ENCODE measurements at places on chromosomes 12 and 14. TPM values are rescaled to one million over a fixed set of nuclear protein-coding genes. Genes with fewer than 3 reads are reported as not detected.

DNA sequence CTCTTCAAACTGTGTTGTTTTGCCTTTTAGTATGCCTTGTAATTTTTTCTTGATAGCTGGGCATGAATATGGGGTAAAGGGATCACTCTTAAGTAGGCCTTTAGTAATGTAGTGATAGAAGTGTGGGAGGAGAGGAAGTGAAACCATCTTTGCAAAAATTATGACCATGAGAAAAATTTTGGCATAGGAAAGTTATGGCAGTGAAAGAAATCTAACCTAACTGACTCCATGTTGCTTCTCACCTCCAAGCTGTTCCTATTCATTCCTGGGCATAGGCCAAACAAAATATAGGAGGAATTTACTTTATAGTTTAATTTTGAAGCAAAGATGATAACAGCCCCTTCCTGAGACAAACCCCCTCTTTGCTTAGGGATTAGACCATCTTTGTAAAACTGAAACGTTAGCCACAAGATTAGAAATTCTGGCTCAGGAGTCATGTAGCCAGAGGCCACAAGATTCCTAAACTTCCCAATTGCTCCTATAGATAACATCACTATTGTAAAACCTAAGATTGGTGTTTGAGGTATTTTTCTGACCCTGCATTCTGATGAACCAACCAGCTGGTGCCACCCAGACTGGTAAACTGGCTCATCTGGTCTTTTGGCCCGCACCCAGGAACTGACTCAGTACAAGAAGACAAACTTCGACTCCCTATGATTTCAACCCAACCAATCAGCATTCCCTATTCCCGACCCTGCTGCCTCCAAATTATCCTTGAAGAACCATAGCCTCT lies 45.8 kb downstream of the CRADD start:
- DNase-seq, result peak; percentile 87

GRCh38 chr14:22465201-22465840 lies 123.7 kb downstream of the DAD1 start:
- no peak for DNase-seq

GRCh38 chr14:91059576-91060350 lies 678 bp downstream of the RPS6KA5 start:
- DNase-seq, result peak; percentile 44

DNA sequence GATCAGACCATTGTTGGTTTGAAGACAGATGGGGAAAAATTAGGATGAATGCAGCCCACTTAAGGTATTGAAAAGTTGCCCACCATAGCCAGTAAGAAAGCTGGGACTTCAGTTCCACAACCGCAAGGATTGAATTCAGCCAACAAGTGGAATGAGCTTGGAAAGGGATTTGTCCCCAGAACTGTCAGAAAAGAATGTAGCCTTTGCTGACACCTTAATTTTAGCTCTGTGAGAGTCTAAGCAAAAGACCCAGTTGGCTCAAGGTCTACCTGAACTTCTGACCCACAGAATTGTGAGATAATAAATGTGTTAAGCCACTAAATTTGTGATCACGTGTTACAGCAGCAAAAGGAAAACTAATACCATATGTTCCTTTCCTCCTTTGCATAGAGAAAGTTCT lies 29.4 kb downstream of the PPFIA2 start:
- no peak for DNase-seq

DNA sequence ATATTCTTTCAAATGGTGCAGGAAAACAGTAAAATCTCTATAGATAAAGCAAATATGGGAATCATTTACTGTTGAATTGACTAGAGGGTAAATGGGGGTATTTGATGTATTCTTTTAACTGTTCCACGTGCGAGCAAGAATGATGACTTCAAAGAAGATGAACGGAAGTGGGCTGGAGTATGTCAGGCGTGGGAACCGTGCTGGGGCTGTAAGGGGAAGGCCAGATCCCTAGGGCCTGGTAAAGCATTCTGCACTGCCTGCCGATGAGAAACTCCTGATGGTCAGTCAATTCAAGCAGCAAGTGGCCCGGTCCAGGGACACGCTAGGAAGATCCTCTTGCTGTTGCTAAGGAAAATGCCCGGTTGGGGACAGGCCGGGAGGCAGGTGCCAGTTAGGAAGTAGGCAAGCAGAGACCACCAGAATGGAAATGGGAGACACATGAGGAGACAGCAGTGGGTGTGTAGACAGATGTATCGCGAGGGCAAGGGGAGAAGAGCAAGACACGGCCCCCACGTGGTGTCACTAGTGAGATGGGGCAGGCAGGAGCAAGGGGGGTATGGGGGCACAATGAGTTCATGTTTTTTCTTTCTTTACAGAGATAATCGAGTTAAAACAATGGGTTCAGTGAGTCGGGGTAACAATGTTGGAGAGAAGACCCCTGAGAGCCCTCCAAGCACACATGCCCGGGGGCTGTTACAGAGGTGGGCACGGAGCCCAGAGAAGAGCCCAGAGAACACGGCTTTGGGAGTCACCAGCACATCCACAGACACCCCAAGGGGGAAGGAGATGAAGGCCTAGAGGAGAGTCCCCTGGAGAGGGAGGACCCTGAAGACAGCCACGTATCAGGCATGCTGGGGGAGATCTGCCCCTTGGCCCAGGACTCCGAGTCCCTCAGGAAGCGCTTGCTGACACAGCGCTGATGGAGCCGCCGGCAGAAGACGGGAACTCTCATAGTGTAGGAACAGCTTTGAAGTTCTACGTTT lies 37.2 kb downstream of the FBXO21 start:
- DNase-seq, result no peak

- peak; percentile 30 for DNase-seq
Observed at GRCh38 chr14:100849115-100849781, 23.3 kb downstream of the MEG3 start.

DNA sequence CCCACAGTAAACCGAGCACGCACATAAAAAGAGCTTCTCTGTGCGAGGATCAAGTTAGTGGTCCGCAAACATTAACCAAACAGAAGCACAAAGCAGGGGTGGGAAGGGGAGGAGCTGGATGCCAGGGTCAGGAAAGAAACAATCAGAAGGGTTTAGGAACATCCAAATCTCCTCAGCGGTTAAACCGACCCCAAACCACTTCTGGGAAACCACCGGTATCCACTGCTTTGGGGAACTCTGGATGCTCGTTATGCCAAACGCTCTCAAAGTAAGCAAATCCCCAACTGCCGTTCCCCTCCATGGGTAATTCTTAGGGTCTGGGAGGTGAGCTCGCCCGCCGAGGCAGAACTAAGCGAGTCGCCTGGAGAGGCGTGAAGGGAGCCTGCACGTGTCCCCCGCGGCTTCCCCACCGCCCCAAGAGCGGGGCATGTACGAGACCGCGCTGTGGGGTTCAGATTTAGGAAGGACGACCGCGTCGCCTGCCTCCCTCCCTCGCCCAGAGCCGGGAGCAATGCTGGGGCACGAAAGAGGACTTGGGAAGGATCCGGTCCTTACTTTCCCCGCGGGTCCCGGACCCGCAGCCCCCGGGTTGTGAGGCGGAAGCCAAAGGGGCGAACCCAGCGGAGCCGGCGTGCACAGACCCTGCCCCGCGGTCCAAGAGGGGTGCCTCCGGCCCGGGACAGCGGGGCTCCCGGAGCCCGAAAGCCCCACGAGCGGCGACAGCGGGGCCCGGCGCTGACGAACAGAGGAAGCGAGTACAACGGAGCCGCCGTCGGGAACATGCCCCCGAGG lies 711 bp downstream of the SBNO1 start:
- DNase-seq, result peak; percentile 30

DNA sequence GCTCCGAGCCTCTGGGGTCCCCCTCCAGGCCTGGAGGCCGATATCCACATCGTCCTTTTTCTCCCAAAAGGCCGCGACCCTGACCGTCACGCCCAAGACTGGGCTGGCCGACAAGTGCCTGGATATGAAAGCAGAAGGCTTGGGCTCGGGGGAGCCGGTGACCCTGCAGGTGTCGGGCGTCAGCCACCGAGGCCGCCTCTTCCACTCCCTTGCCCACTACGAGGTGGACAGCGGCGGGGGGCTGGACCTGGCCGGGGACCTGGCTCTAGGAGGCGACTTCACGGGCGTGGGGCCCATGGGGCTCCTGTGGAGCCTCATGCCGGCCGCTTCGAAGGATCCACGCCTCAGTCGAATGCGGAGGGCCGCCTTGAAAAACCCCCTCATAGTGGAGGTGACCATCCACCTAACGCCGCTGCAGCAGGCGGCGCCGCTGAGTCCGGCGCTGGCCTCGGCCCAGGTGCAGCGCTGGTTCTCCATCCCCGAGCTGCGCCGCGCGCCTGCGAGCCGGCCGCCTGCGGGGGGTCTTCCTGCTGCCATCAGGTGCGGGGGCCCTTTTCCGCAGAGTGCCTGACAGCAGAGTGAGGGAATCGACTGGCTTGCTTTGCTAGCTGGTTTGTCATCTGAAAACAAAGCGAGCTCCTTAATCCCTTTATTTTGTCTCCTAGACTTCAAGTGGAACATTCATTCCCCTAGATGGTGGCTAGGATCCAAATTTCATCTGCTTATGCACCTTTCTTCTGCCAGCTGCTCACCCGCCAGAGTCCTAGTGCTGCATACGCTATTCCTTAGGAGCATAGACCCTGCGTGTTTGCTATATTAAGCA lies 10.6 kb upstream of the DNAL1 start:
- peak; percentile 29 for DNase-seq

GRCh38 chr14:34361504-34362011 lies 100.5 kb downstream of the SPTSSA start:
- DNase-seq, result no peak

GRCh38 chr12:124555168-124556073 lies 12.0 kb downstream of the NCOR2 start:
- no peak for DNase-seq

GRCh38 chr12:116885491-116885890 lies 4.2 kb upstream of the HRK start:
- DNase-seq, result no peak

- no peak for DNase-seq
Observed at GRCh38 chr14:95026851-95027463, 130.4 kb downstream of the DICER1 start.

GRCh38 chr14:63432228-63432627 lies 110.9 kb downstream of the PPP2R5E start:
- no peak for DNase-seq

DNA sequence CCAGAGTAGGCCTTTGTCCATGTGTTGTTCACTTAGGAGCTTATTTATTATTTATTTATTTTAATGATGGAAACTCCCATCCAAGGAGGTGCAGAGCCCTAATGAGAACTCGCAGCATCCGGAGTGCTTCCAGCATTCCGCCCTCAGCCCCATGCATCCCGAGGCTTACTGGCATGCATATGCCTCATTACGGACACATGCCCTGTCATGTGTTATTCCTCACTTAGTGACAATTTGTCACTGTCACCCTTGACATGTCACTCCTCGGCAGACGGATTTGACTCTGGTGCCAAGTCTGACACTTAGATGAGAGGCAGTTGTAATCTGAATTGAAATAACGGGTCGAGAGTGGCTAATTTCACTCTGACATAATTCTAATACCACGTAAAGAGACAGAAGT lies 132.8 kb downstream of the VRK1 start:
- DNase-seq, result no peak

DNA sequence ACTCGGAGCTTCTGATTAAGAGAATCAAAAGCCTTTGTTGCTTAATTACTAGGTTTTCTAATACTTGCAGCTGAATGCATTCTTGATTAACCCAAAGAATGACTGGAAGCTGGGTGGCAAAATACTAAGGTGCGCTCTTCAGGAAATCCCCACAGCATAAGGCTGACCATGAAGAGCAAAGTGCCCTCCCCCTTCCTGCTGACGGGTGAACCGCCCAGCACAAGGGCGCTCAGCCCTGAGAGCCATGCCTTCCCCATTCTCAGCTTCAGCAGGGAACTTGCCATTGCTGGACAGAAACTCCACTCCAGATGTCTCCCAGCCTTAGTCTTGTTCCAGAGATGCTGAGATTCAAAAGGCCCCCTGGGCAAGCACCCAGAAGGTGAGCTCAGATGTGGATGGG lies 27.2 kb upstream of the FBRSL1 start:
- no peak for DNase-seq

KRT73 gene
- total RNA-seq, result not detected

CMTM5 gene
- total RNA-seq, result not detected

TSPAN19 gene
- 0.91 TPM for total RNA-seq

PLBD1 gene
- 1.9 TPM for total RNA-seq

LRP1 gene
- total RNA-seq, result 2.8 TPM

NXPH4 gene
- total RNA-seq, result 0.33 TPM

ADAMTS20 gene
- total RNA-seq, result not detected
